ENCODE measurements at places on chromosomes 3 and 15.

- DNase-seq: no peak
Observed at GRCh38 chr3:52615166-52615565, 70.5 kb downstream of the PBRM1 start.

- DNase-seq: no peak
Observed at GRCh38 chr3:165800970-165801369, 36.3 kb downstream of the BCHE start.

- DNase-seq: no peak
Observed at GRCh38 chr3:66158933-66159683, 61.7 kb upstream of the SLC25A26 start.

- peak; percentile 22 for DNase-seq
Observed at GRCh38 chr3:160486459-160486869, 36.9 kb upstream of the TRIM59 start.

DNA sequence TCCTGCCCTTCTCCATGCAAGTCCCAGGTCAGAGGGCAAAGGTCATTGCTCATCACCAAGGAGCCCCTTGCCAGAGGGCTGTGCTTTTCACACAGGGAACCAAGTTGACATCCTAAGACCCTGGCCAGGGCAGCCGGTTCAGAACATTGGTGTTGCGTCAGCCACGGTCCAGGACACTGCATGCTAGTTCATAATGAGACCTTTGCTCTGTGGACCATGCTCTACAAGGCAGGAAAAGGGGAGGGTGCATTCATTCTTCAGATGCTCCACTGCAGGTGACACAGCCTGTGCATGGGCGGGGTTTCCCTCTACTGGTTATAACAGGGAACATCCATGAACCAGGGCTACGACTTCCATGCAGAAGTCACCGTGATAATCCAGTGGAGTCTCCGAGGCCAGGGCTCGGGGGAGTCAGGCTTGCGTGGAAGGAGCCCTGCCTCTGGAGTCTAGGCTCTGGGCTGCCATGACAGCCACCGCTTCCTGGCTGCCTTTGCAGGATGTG lies 81.6 kb downstream of the OCA2 start:
- no peak for DNase-seq

DNA sequence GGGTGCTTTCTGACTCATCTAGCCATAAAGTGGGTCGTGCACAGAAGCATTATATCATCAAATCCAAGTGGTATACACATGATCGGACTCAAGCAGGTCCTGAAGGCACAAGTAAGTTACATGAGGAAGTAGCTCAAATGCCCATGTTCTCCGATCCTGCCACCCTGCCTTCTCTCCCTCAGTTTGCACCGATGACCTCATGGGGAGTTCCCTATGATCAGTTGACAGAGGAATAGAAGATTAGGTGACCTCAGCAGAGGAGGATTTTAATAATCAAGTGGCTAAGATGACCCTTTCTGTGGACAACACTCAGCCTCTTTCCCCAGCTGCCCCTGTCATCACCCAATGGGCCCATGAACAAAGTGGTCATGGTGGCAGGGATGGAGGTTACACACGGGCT lies 149.5 kb downstream of the TBC1D5 start:
- no peak for DNase-seq

DNA sequence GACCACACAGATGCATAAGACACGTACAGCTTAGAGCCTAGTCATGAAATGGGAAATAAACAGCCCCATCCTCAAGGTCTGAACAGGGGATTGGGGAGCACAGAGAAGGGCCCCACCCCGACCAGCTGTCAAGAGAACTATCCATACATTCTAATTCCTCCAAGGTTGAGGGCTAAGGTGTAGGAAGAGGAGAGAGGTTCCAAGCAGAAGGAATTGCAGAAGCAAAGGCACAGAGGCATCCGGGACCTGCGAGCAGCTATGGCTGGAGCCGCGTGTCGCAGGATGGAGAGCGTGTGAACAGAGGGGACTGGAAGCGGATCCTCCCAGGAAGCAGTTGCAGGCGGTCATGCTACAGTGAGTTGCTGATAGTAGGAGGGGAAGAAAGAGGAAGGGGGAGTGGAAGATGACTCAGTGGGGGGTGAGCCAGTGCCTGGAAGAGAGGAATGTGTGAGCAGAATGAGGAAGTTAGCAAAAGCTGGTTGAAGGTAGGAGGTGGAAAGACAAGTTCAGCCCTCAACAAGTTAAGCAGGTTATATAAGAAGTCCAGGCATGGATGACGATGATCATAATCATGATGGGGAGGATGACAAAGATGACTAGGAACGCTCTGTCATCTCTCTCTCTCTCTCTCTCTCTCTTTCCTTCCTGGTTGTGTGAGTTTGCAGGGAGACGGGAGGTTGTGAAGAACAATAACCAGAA lies 89.7 kb downstream of the LIPC start:
- DNase-seq: no peak

DNA sequence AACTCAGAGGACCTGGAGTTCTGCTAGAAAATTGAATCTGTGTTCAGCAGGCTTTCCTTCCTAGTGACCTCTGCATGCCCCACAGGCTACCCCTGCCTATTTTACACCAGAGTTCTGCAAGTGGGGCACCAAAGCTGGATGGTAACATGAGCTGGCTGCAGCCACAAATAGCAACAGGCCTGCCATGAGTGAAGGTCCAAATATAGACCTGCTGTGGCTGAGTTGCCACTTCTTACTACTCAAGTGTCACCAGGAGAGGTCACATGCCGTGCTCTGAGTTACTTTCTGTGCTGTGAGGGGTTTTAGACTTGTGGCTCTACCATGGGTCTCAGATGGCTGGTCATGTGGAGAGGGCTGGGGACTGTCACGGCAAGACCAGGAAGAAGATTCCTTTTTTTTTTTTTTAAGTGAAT lies at the start of gene FSD2:
Gene FSD2 (minus strand): TSS at position 76 of the 413 bp plus-strand sequence. CDS start 18,679 bp downstream, outside the sequence.
- DNase-seq: no peak

- DNase-seq: no peak
Observed at GRCh38 chr3:123778991-123779622, 105.0 kb downstream of the MYLK start.

GRCh38 chr3:21562243-21562642 lies 188.8 kb downstream of the ZNF385D start:
- no peak for DNase-seq

- DNase-seq: no peak
Observed at GRCh38 chr3:32290619-32291018, 52.1 kb downstream of the CMTM8 start.

- no peak for DNase-seq
Observed at GRCh38 chr3:52926554-52926953, 29.2 kb upstream of the STIMATE start.

GRCh38 chr3:98531622-98532274 lies at the start of gene GPR15:
Gene GPR15 (plus strand): TSS chr3:98531978. CDS start chr3:98532034, 56 bp downstream.
- no peak for DNase-seq

- no peak for DNase-seq
Observed at GRCh38 chr15:70251246-70251990, 153.7 kb upstream of the TLE3 start.

DNA sequence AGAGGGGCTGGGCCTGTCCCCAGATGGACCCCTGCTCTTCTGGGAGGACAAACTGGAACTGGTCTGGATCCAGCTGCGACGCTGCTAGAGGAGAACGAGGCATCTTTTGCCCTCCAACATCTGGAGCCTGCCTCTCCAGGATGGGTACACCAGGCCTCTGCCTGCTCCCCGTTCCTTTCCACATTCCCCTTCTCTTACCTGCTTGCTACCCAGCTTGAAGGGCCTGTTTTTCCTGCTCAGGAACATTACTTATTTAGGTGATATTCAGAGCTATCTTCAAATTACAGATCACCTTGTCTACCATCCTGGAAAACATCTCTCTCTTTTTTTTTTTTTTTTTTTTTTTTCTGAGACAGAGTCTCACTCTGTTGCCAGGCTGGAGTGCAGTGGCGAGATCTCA lies 64.0 kb downstream of the CHRD start:
- no peak for DNase-seq

DNA sequence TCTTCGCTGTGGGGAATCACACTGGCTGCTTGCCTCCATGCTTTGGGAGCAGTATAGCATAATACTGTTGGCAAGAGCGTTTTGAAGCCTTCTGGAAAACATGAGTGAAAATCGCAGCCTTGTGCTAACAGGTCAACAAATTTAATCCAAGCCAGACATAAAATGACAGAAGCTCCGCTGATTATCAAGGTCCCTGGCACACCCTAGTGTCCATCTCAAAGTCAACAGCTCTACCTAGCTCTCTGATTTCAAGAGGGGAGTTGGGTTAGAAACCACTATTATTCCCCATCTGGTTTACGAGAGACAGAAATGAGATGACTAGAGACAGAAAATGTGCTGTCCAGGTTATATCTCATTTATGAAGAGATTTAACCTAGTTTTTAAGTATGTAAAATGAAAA lies 73.6 kb upstream of the MDFIC2 start:
- no peak for DNase-seq

DNA sequence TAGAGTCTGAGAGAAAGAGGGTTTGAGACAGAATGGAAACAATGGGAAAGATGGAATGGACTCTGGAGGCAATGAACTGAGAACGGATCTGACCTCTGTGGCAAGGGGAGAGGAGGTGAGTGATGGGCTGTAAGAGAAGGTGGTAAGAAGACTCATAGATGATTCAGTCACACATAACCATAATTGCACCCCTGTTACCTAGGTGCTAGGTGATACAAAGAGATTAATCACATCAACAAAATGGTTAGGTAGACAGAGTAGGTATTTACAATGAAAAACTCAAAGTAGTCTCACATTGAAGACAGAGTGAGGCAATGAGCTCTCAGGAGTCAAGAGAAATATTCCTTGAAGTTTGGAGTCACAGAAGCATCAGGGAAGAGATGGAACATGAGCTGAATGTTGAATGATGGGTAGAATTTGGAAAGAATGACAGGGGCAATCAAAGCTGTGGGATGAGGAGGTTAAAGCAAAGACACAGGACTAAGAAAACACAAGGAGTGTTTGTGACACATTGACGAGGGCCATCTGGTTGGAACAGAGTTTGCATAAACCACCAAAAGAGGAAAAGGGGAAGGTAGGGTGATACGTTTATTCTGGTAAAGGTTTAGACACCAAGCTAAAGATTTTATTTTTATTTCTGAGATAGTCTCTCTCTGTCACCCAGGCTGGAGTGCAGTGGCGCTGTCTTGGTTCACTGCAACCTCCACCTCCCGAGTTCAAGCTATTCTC lies 32.7 kb downstream of the MME start:
- DNase-seq: no peak

- DNase-seq: no peak
Observed at GRCh38 chr3:57958642-57959422, 49.4 kb upstream of the FLNB start.

GRCh38 chr3:37989821-37990480 lies 635 bp upstream of the VILL start:
- DNase-seq: no peak

DNA sequence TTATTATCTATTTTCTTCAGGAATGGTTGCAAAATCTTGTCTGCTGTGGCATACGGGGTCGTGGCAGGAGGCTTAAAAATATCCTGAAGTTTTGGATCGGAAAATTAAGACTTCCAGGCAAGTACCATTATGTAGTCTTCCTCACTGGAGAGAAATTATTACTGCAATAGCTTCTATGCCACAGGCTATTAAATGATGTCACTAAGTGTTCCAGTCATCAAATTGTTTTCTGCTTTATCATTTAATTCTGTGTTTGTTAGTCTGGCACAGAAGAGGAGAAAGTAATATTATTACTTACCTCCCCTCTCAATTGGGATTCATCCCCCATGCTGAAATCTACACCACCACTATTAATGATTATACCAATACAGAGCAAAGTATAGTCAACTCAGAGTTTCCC lies 378.2 kb upstream of the ALCAM start:
- no peak for DNase-seq

DNA sequence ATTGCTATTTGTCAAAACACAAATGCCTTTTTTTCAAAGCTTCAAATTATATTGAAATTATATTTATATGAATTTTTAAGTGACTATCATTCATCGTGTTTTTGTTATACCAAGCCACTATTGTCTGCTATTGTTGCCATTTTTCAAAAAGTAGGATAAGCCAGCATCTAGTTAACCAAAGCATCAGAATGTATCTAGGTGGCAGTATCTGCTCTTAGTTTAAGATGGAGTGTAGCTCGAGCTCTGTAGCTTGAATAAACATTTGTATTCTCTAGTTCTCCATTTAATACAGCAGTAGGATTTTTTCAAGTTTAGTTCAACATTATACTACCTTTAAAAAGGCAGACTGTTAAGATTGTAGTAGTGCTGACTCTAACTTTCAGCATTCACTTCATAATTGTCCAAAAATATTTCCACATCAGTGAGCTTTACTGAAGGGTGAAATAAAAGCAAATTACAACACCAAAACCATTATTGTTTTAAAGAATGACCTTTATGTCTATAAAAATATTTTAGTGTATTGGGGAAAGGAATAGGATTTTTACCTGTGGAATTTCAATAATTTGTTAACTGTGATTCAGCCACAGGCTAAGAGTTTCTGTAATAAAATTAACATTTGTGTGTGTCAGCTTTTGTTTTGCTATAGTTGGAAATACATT lies 19.6 kb upstream of the C15orf61 start:
- peak; percentile 4 for DNase-seq

DNA sequence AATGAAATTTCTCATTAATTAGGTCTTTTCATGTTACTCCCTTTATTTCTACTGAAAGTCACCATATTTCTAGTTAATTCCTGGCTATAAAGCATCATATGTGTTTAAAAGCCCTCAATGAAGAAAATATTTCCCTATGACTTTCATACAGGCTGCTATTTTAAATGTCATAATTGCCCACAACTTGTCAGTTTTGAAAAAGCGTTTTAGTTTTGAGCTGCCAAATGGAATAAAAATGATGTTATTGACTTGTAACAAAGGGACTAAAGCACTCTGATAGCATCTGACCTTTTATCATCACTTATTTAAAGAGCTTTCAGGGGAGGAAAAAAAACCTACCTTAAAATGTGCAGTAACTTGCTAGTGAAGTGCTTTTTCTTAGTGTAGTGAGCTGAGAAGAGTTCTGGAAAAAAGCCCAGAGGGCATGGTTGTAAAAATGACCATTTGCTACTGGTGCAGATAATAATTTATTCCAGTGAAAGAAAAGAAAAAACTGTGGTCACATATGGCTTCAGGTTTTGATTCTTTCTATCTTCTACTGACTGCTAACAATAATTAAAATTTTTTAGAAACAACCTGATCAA lies 877.2 kb downstream of the CADM2 start:
- DNase-seq: peak; percentile 67

GRCh38 chr15:65791335-65792137 lies 557 bp downstream of the DENND4A start:
- DNase-seq: no peak

DNA sequence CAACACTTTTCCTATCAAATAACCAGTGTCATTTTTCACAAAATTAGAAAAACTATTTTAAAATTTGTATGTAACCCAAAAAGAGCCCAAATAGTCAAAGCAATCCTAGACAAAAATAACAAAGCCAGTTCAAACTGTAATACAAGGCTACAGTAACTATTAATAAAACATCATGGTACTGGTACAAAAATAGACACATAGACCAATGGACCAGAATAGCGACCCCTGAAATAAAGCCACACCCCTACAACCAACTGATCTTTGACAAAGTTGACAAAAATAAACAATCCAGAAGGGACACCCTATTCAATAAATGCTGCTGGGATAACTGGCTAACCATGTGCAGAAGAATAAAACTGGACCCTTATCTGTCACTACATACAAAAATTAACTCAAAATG lies 19.9 kb downstream of the TM4SF18 start:
- no peak for DNase-seq
